Activated CD4-positive, alpha-beta T cell treated with anti-CD3 and anti-CD28 coated beads for 36 hours (primary cell): ENCODE measurements at places on chromosomes 16 and 17. TPM values are rescaled to one million over a fixed set of nuclear protein-coding genes. Genes with fewer than 3 reads are reported as not detected.

C16orf92 gene
- total RNA-seq = not detected

GP1BA gene
- not detected for total RNA-seq

KCNH4 gene
- total RNA-seq = 0.43 TPM

AANAT gene
- total RNA-seq = not detected

GRCh38 chr17:75839942-75840798 lies 4.0 kb downstream of the UNC13D start:
- H3K27me3 ChIP-seq = no peaks in the 10 kb centered on the region
- no peak overlapping the region for H3K27ac ChIP-seq
- H3K4me3 ChIP-seq = no peak overlapping the region
- no peak for DNase-seq
- peaks cover 15% of the 10 kb centered on the region for H3K36me3 ChIP-seq
